Stimulated activated CD8-positive, alpha-beta memory T cell treated with anti-CD3 and anti-CD28 coated beads, Interleukin-7, amount 100 ng/mL, for 48 hours (primary cell): ENCODE measurements at places on chromosomes 16 and 17.

GRCh38 chr16:76197900-76198299 lies 79.3 kb upstream of the CNTNAP4 start:
- no peak for DNase-seq

GRCh38 chr16:10968498-10968897 lies 24.1 kb downstream of the CLEC16A start:
- DNase-seq = no peak

- DNase-seq = no peak
Measured at GRCh38 chr16:77322757-77323156, 112.1 kb downstream of the ADAMTS18 start.

GRCh38 chr17:41631025-41631897 lies 6.9 kb upstream of the KRT17 start:
- no peak for DNase-seq

GRCh38 chr17:43372273-43372911 lies 26.4 kb upstream of the ARL4D start:
- DNase-seq = no peak

- DNase-seq = no peak
Measured at GRCh38 chr16:56331915-56332314, 93.4 kb downstream of the AMFR start.

DNA sequence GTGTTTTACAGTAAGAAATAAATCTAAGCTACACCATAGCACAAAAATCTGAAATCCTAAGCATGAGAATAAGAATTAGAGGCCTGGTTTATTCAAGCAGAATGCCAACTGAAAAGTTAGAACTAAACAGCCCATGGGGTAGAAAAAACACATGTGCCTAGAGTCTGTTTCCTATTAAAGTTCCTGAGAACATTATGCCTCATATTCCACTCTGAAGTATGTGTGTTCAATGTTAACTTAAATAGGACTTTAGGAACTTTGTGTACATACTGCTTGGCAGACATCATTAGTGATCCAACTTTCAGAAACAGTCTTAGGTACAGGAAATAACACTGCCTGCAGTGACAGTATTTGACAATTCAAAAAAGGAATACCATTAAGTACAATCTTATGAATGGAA lies 18.2 kb downstream of the HEATR6 start:
- no peak for DNase-seq

DNA sequence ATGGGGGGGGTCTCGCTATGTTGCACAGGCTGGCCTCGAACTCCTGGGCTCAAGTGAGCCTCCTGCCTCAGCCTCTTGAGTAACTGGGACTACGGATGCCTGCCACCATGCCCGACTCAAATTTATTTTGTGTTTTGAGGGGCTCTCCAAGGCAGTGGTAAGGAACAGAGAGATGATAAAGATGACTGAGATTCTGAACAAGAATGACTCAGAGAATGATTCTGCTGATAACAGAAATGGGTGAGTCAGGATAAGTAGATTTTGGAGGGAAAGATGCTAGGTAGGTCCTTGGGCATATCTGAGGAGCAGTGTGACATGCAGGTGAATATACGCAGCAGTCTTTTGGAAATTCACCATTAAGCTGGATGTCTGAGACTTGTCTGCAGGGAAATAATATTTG lies 2.6 kb downstream of the TMEM220 start:
- DNase-seq = peak; percentile 16

- DNase-seq = no peak
Measured at GRCh38 chr16:65959983-65960382, 406.5 kb upstream of the CDH5 start.

GRCh38 chr16:3819746-3820724 lies 60.5 kb downstream of the CREBBP start:
- DNase-seq = no peak

DNA sequence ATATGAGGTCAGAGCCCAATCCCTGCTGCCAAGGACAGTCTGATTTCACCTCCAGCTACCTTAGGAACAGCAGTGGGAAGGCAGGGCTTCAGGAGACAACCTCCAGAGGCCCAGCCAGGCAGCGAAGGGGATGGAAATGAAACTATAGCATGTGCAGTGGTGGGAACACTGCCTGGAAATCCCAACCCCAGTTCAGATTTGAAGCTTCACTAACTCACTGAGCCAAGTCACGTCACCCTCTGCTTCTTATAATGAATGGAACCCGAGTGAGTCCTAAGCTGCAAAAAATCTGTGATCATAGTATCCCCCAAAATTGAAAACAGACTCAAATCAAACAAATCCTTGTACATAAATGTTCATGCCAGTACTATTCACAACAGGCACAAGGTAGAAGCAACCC lies 36.0 kb upstream of the SLC39A11 start:
- no peak for DNase-seq

DNA sequence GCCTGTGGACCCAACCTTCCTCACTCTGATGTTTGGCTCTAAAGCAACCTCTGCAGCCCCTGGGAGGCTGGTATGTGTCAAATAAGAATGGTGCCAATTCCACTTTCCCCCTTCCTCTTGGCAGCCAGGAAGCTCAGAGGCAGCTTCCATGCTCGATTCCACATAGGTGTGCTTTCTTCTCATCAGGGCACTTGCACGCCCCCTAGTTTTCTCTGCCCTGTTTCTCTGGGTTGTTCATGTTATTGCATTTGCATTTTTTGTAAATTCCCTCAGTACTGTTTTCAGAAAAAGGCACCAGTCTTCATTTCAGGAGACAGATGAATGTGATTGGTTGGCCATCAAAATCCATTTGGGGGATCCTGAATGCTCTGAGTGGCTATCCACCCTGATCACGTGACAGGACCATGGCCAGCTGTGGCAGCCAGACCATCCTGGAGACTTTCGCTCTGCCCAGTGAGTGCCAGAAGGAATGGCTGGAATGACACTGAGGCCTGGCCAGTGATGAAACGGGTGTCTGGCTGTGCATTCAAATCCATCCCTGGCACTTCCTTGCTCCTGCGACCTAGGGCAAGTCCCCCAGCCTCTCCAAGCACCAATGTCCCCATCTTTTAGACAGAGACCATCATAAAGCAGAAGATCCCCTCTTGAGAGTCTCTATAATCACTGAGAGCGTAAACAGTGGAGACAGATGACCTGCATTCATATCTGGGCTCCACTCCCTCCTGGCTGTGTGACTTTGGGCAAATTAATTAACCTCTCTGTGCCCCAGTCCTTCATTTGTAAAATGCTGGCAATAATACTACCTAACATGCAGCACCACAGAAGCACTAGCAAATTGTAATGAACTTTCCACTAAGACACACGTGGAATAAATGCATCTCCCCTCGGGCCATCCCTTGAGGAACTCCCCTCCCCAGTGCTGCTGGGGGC lies 56.4 kb downstream of the CNGB1 start:
- no peak for DNase-seq

DNA sequence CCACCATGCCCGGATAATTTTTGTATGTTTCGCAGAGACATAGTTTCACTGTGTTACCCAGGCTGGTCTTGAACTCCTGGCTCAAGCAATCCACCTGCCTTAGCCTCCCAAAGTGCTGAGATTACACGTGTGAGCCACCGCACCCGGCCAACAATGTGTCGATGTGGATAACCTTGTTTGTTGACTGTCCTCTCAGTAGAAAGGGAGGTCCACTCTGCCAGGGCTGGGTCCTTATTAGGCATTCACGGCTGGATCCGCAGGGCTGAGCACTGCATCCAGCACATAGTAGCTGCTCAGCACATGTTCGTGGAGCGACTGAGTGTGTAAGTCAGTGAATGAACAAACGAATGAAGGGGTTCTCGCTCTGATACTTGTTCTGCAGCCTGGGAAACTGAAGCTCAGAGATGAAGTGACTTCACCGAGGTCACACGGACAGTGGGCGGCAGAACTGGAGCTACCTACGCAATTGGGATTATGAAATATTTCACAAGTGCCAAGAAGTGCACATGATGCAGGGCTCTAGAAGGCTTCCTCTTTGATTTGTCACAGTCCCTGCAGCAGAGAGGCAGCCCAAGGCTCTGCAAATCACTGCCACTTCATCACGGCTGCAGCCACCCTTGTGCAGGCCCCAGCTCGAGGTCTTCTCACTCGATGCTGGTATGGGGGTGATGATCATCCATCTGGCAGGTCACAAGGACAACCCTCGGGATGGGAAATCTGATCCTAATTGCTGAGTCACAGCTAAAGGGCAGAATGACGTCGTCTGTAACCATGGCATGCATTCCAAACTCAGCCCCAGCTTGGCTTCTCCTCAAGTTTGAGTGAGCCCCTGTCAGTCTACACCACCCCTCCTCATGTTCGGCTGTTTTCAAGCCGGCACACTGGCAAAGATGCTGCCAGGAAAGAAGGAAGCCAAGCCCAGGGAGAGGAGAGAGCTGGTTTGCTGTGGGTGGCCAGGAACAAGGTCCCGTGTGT lies 28.0 kb upstream of the SNN start:
- DNase-seq = no peak

DNA sequence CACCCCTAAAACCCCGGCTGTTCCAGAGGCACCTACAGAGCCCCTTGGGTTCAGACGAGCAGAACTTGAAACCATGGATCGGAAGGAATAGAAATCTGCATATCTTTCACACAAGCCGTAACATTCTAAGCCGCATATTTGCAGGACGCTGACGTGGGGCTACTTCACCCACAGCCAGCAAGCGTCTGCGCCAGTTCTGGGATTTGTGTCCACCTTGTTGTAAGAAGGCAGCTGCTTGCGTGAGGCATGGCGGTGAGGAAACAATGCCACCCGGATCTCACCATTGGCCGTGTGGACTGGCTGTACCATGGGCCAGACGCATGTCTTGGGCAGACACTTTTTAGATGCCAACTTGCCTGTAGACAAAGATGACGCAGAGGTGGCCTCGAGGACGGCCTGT lies 34.5 kb downstream of the TNFRSF13B start:
- DNase-seq = no peak

DNA sequence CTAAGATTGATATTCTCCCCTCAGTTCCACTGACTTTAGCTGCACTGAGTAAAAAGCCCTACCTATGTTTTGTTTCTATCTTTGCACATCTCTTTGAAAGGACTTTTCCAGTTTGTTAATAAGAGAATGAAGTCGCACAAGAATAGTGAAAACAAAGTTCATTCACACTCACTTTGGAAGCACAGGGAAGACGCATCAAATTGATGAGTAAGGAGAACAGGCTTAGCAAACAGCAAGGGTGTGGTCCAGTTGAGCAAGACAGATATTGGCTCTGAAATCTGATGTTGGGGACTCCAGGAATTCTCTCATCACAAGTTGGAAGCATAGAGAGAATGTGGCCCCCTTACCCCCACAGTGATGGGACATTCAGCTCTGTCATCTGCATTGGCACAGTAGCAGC lies 221.3 kb downstream of the CDH11 start:
- DNase-seq = no peak

DNA sequence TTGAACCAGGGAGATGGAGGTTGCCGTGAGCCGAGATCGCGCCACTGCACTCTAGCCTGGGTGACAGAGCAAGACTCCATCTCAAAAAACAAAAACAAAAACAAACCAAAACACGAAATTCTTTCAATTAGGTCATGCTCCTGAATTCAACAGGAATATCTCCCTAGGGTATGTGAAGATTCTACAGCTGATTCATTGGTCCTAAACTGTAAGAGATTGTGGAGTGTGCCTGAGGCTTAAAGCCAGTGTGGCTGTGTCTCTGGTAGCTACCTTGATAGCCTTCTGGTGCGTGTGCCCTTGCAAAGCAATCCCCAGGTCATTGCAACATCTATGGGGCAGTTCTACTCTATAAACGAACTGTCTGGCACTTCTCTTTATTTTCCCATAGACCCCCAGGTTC lies 48.4 kb downstream of the USP43 start:
- DNase-seq = no peak
